ENCODE measurements at places on chromosomes 6 and 20.
A peak's percentile ranks its signal among the peaks of the same experiment; 100 is the strongest.

DNA sequence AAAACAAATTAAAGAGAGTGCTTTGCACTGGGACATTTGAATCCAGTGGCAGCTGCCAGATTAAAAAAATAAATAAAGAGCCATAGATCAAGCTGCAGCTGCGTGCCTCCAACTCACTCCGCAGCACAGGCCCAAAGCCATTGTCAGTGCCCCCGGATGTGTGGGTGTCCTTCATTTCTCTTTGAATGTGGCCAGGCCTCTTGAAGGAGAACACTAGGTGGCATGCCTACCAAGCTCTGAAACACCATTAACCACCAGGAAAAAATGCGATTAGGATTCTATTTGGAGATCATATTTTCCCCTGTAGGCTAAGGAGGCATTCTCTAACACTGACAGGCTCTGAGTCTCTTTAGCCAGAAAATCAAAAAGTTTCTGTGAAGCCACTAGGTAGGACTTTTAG, 549.8 kb downstream of the PRKN start:
- DNase-seq = no peak

GRCh38 chr6:34132486-34133185, 13.3 kb downstream of the GRM4 start:
- no peak for DNase-seq

DNA sequence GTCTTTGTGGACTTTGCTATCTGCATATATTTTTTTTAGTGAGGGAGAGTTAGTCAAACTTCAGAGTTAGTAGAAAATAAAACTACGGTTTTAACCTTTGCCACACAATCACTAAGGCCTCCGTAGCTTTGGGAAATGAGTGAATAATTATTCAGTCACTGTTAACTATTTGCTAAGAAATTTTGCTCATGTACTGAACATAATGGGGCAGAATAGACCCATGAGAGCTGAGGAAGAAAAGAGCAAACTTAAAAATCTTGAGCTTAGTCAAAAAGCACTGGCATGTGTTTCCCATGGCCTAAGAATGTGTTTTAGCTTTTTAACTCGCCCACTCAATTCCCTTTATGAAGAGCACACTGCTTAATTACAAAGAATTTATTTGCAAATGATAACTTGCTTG, 60.4 kb upstream of the SUPT3H start:
- no peak for DNase-seq

DNA sequence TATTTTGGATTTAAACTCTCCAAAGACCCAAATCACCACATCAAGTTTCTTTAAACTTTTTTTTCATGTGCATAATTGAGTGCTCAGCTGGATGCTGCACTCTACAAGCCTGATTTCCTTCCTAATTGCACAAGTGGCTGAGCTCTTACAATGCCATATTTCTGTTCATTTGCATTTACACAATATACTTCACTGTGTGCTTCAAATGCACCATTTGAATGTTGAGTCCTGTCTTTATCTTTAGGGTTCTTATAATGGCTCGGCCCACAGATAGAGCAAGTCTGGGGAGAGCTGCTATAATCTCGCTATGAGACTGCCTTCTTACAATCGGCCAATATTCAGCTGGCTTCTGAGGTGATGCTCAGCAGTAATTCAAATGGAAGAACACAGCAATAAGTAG, 200.6 kb upstream of the MAP3K7 start:
- no peak for DNase-seq

DNA sequence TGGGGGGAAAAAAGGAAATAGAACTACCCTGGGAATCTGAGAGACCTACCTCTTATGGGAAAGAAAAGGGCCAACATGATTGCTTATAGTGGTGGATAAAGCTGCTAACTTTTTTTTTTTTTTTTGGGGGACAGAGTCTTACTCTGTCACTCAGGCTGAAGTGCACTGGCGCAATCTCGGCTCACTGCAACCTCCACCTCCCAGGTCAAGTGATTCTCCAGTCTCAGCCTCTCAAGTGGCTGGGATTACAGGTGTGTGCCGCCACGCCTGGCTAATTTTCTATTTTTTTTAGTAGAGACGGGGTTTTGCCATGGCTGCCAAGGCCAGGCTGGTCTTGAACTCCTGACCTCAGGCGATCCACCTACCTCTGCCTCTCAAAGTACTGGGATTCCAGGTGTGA, 39.5 kb upstream of the TBC1D22B start:
- DNase-seq = no peak

GRCh38 chr6:29827579-29828470, at the start of gene HLA-G:
Gene HLA-G, plus strand, starts transcription at chr6:29827825. Its CDS starts 20 bp downstream, at chr6:29827845.
- no peak for DNase-seq

DNA sequence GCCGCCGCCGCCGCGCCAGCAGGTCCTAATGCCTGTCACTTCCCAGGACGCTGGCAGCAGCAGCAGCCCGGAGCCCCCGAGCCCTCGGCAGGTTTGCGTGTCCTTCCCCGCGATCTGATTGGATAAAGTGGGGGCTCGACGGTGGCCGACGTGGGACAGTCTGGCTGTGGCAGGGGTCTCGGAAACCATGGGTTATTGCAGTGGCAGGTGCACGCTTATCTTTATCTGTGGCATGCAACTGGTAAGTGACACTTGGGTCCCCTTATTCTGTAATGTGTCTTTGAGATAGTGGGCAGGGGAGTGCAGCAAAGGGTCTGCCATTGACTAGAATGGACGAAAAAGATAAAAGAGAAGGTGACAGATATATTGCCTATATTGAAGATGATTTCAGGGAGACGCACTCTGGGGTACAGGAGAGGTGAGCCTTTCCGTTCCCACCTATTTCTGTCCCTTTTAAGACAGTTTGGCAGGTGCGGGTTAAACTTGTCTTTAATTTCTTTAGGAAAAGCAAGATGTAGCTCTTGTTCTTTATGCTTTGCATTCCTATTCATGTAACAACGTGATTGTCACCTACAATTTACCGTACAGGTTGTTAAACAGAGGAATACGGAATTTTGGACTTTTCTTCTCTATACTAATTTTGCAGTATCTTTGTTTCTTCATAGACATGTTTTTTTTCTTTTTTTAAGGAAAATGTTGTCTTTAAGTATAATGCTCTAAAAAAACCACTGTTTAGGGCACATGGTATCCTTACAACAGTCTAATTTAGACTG, 535 bp downstream of the NKAIN2 start:
- no peak for DNase-seq

- DNase-seq = no peak
Measured at GRCh38 chr6:160775792-160776580, 73.9 kb downstream of the PLG start.

DNA sequence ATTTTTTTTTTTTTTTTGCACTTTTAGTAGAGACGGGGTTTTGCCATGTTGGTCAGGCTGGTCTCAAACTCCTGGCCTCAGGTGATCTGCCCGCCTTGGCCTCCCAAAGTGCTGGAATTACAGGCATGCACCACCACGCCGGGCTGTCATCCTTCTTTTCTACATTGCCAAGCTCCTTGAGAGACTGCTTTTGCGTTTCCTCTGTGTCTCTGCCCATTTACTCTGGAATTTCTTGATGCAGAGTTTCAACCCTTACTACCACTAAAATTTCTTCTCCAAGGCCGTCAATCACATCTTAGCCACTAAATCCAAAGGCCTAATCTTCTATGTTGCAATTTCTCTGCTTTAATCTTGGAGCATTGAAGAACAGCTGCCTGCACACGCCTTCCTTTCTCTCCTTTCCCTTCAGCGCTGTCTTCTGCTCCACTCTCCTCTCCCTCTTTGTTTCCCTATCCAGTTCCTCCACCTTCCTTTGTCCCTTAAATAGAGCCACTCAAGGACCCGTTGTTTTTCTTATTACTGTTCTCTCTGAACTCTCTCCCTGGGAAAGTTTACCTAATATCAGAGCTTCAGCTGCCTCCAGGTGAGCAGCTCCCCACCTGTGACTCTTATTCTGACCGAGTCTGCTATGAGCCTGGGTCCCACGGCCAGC, 98.8 kb downstream of the SLC35B3 start:
- DNase-seq = no peak

- DNase-seq = no peak
Measured at GRCh38 chr6:119166024-119166784, 87.7 kb upstream of the FAM184A start.

DNA sequence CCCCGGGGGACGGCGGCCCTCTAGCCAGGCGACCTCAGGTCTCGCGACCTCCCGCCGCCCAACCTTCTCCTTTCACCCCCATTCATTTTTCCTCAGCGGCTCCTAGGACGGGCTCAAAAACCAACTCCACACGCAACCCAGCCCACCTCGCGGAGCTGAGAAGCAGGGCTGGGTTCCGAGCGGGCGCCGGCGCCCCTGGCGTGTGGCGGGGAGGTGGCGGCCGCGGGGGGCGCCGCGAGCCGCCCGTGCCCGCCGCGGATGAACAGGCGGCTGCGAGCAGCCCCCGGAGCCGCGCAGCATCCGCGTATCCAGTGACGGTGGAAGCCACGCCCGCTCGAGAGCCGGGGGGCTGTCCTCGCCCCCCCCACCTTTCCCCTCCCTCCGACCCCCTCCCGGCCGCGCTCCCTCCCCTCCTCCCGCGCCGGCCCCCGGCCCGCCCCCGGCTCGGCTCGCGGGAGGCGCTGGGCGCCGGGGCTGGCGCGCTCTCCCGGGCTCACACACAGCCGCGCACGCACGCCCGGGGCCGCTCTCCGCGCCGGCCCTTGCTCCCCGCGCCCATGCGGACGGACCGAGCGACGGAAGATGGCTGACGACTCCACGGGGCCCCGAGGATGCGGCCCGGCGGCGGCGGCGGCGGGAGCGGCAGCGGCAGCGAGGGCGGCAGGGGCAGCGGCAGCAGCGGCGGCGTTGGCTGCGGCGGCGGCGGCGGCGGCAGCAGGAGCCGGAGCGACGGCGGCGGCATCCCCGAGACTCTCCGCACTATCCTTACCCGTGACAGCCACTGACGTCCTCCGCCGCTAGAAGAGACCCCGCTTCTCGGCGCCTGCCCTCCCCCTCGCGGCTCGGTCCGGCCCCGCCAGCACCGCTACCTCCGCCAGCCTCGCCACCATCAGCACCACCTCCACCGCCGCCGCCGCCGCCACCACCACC, at the start of gene SOBP:
Gene SOBP, plus strand, starts transcription at position 482 of the 930 bp plus-strand sequence. CDS start 500 bp downstream, outside the sequence.
- DNase-seq = peak; percentile 15

- no peak for DNase-seq
Measured at GRCh38 chr6:145736661-145737144, 1.4 kb upstream of the EPM2A start.

- DNase-seq = no peak
Measured at GRCh38 chr6:161772176-161772575, 498.3 kb upstream of the AGPAT4 start.
